NCI-H1436 (cell line): ENCODE measurements at places on chromosomes 11 and 22.
A peak's percentile ranks its signal among the peaks of the same experiment; 100 is the strongest.

GRCh38 chr11:34205326-34206035 is 100.1 kb downstream of the NAT10 start:
- DNase-seq, result no peak

GRCh38 chr11:125451400-125452124 is 44.5 kb downstream of the FEZ1 start:
- peak; percentile 9 for DNase-seq

- DNase-seq, result no peak
Measured at GRCh38 chr11:79362206-79362757, 78.5 kb downstream of the TENM4 start.

DNA sequence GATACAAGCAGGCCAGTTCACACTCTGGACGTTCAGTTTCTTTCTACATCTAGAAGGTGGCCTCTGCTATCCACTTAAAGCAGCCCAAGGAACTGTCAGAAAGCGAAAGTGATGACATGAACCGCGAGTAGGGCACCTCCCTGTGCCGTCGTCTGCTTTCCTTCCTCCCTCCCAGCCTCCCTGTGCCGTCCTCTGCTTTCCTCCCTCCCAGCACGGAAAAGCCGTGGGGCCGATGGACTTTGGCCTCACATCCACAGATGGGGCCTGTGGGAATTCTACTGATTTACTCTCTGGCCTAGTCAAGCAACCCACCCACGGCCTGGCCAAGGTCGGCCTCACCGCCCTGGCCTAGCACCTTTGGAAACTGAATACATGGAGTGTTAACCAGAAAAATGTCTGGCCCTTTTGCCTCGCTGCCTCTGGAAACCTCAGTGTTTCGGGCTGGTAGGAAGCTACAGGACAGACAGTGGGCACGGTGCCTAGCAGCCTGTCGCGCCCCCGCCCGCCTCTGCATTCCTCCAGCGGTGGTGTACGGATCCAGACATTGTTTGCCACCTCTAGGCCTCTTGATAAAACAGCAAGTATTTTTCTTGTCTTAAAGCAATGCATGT is 14.2 kb downstream of the PEX26 start:
- DNase-seq, result no peak

GRCh38 chr11:76217653-76218160 is 11.4 kb upstream of the WNT11 start:
- DNase-seq, result no peak

DNA sequence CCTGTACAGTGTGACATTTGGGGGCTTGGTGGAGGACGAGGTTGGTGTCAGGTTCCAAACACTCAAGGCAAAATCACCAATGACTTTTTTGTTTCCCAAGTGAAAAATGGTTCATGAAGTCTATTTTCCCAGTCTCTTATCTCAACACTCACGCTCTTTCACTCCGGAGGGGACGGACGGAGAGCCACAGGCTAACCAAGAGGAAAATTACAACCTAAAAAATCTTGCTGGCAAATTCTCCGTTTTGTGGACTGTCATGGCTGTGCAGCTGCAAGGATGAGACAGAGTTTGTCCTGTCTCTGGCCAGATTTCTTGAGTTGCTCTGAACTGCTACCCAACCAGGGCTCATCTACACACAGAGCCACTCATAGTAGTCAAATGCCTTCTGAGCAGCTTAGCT is 101.2 kb downstream of the ABTB2 start:
- DNase-seq, result no peak

GRCh38 chr11:130063451-130063850 is 6.2 kb upstream of the APLP2 start:
- no peak for DNase-seq

- DNase-seq, result no peak
Measured at GRCh38 chr22:24542641-24543040, 12.3 kb downstream of the GUCD1 start.

GRCh38 chr11:32891657-32892354 is 805 bp upstream of the QSER1 start:
- DNase-seq, result no peak

- no peak for DNase-seq
Measured at GRCh38 chr11:117933930-117934329, 4.7 kb upstream of the TMPRSS13 start.

DNA sequence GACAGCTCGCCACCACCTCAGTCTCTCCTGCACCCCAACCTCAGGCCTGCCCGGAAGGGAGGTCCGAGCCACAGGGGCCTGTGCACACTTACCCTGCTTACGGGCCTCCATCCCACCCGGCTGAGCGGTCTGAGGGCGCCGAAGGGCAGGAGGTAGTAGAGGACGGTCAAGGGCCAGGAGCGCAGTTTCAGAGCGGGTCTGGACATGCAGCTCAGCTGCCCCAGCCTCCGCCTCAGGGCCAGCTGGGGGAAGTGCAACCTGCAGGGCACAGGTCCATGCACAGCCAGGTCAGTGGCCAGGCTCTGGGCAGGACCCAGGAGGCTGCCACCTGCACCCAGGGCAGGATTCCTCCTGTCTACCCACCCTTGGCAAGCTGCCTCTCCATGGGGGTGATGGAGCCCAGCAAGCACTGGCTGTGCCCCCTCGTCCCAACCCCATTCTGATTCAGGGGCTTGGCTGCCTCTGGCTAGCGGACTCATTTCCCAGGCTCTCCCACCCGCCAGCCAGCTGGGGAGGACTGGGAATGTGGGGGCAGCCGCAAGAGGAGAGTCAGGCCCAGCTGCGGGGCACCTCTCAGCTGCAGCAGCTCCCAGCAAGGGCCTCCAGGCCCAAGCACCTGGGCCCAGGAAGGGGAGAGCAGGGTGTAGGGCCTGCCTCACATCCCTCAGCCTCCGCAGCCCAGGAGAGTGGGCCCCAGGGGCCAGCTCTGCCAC is 38.3 kb downstream of the PISD start:
- no peak for DNase-seq

GRCh38 chr11:43557553-43558110 is 122.9 kb upstream of the HSD17B12 start:
- DNase-seq, result no peak

- no peak for DNase-seq
Measured at GRCh38 chr11:18420067-18420466, 7.9 kb downstream of the LDHC start.

GRCh38 chr11:17855531-17856290 is 121.1 kb downstream of the KCNC1 start:
- no peak for DNase-seq

- no peak for DNase-seq
Measured at GRCh38 chr11:127612607-127613006, 612.0 kb upstream of the KIRREL3 start.

DNA sequence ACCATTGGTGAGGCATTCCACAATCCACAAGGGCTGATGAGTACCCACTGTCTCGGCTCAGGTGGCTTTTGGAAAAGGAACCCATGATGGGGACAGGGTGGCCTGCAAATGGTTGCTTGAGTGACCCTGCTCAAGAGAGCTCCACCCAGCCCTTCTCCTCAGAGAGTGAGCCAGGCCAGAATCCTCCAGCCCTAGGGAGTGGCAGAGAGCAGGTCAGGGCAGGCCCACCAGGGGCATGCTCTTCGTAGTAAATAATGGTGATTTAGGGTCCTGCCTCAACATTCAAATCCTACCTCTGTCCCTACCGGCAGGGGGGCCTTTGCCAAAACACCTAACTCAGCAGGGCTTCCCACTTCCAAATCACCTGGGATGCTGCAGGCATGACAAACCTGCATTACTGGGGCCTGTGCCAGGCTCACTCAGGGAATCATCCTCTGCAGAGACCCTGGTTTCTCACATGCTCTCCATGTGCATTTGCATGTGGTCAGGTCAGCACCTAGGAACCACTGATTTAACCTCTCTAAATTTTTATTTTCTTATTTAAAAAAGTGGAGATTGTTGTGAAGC is 17.3 kb upstream of the TP53I11 start:
- no peak for DNase-seq

DNA sequence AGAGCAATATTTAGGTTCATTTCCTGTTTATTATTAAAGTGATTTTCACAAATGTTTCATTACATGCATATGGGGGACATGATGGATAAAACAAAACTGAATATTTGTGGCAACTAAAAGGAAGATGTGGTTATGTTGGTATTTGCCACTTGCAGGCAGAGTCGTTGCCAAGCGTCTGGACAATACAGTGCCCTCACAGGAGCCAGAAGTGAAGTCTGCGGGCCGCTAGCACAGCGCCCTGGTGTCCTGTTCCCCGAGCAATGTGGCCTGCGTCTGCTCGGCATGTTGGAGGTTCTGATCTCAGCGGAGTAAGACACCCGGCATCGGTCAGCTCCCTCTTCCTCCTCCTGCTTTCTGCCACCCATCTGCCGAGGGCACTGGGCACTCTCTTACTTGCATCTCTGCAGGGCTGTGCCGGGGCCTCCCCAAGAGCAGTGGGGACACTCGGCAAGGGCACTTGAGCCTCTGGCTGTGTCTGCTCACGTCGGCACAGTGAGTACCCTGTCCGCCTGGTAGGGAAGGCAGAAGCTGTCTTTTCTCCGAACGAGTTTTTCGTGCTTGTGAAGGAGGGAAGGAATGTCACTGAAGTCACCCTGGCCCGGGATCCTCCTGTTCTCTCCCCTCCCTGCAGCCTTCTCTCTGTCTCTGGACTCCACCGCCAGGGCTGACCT is 10.5 kb upstream of the TTLL12 start:
- no peak for DNase-seq

GRCh38 chr11:94928117-94928990 is 45.0 kb downstream of the CWC15 start:
- DNase-seq, result no peak

DNA sequence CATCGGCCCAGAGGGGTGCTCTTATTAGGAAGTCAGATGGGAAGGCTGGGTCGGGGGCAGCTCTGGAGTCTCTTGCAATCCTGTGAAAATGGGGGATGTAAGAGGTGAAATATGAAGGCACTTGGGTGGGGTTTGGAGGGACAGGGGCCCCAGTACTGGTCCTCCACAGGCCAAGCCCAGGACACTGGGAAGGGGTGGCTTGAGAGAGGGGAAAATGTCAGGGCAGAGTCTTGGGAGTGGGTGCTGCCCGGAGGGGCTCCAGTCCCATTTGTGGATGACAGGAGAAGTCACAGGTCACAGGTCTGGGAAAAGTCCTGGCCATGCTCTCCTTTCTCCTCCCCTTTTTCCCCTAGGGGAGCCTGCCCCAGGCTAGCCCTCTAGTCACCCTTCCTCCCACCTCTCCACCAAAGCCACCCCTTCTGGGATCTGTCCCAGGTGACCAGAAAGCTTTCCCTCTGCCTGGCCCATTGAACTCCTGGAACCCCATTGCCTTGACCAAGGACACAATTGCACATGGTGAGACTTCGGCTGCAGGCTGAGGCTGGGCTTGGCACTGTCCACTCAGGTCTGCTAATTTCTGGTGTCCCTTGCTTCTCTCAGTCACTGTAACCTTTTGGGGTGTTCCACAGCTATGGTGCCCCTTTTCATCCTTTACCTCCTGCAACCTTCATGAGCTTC is 1465.0 kb downstream of the TBC1D22A start:
- DNase-seq, result no peak
